SK-N-SH treated with all-trans-retinoic acid at 6 μM for 48 hours (cell line): ENCODE measurements at places on chromosomes 2 and 18.

DNA sequence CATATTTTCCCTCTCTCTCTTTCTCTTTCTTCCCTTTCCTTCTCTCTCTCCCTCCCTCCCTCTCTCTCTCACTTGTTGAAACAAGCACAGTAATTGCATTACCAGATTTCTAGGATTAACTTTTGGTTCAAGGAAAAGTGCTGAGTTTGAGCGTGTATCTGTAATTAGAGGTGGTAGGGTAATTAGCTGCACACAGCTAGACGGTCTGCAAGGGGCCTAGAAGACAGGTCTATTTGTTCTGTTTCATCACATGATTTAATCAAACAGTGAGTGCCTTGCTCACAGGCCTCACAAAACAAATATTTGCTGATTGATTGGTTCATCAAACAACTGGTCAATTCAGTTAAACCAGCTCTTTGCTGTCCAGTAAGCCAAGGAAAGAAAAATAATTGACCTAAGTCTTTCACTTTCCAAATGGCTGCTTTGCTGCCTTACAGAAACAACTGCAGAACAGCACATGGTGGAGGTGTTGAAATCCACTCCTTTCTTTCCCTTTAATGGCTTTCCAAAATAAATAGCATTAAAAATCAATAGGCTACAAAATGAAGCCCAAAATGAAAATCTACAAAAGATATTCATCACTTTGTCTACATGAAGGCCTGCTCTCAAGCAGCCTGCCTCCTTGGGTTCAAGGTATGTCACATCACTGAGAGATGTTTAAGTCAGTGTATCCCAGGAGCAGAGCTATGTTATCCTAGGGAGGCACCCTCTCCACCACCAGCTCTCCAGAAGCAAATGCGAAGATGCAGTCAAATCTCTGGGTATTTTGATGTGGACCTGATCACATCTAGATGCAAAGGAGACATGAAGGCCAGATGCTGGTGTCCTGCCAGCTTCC lies 264.4 kb upstream of the SIX2 start:
- no peak for ATAC-seq

- no peak for ATAC-seq
These were observed at the start of gene OTOS for GRCh38 chr2:240140511-240140910. Gene OTOS, minus strand, starts transcription at chr2:240140658. Its CDS starts 332 bp downstream, at chr2:240140326.

DNA sequence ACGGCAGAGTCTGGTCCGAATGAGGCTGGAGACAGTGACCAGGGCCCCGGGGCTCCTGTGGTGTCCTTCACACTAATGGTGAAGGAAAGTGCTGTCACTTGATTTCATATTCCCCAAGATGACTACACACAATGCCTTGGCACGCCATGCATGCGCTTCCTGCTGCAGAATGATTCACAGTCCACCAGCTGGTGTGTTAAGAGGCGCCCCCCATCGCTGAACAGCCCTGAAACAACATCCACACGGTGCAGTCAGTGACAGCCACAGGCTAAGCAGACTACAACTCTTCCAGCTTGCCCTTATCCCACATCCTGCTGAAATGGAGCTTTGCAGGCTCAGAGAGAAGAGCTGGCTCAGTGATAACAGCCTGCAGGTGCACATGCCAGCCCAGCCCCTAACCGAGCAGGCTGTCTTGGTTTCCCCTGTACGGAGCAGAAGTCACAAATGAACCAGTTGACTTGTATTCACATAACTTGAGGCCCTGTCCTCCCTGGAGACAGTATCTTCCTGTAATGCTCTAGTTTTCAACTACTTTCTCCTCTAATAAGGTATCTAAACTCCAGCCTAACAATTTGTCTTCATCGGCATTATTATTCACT lies 24.3 kb upstream of the CDH20 start:
- ATAC-seq = no peak

DNA sequence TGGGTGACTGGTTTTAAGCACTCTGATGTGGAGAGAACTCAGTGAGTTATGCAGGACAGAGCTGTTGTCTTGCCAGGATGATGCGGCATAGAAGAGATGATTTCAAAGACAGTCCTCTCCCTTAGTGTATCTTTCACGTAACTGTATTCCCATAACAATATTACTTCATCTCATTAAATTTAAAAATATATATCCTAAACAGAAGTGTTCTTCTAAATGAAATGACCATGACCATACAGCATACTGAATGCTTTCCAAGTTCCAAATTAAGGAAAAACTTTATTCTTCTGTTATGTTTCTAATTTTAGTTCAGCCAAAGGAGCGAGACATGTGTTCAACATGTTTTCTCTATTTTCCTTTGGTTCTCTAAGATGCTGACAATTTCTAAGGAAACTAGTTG lies 600.1 kb upstream of the FSHR start:
- ATAC-seq = no peak

DNA sequence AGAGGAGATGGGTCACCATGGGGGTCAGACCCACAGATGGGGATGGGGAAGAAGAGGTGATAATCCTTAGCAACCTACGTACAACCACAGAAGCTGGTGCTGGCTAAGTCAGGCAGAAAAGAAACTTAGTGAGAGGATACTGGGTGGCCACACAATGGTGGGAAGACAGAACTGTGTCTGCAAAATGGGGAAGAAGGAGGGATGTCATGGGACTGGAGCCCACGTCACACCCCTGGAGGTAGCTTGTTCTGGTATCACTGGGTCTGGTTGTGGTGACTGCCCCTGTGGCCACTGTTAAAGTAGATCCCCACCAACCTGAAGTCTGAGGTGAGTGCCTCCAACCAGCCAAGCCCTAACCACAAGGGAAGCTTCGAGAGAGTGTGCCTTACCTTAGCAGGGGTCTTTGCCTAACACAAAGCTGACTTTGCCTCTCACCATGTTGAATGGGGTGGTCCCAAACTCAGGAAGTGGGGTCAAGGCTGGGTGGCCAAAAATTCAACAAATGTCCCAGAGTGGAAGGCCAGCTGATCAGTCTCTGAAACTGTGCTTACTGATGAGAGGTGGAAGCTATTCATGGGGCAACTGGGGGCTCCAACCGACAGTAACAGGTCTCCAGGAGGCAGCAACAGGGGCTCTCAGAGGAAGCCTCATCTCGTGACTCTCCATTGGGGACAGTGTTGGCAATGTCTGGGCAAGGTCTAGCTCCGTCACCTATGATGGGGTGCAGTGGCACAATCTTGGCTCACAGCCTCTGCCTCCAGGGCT lies 64.8 kb upstream of the SLC1A4 start:
- no peak for ATAC-seq

GRCh38 chr2:64847930-64848329 lies 141.3 kb upstream of the SLC1A4 start:
- no peak for ATAC-seq

GRCh38 chr2:240959214-240959940 lies 39.0 kb upstream of the SNED1 start:
- ATAC-seq = no peak

- no peak for ATAC-seq
These were observed 550.7 kb downstream of the RNF144A start for GRCh38 chr2:7467782-7468447.

DNA sequence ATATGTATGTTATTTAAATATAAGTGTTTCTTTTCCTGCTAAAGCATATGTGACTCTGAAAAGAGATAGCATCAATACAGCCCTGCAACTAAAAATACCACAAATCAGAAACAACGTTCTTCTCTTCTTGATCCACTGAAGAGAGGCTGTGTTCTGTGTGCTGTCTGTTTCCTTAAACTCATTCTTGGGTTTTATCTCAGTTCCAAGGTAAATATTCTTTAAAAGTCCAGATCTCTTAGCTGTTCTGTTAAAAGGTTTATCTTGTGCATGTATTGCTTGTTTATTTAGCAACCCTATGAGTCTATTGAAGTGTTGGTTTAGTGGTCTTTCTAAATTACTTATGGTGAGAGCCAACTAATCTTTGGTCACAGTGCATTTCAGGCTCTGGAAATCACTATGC lies 173.3 kb upstream of the NT5C1B start:
- peak; percentile 89 for ATAC-seq

GRCh38 chr2:226828191-226828590 lies 7.7 kb upstream of the RHBDD1 start:
- no peak for ATAC-seq

DNA sequence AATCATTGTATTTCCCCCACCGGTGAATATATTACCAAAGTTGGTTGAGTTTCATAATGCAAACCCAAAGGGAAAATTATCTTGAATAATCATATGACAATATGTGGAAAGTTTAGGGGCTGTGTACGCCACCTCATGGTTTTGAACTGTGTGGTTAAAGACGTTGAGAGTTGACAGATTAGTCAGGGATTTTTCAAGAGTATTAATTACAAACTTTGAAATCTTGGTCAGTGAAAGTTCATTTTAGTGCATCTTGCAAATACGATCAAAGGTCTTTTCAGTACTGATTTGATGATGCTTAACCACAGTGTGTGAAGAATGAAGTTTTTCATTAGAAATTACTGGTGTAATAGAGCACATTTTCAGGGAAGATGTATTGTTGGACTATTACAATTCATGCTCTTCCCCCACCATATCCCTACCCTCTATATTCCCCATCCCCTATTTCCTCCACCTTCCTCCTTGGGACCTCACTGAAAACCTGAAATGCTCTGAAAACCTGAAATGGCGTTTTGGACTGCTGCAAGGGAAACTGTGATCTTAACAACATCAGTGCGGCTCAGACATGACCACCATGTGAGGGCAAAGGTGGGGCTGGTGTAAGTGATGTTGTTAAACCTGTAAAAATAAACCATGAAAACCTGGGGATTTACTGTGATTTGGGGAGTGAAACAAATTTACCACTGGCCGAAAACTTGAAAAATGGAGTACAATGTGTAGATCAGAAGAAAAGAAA lies 4.5 kb upstream of the BCL2L11 start:
- ATAC-seq = no peak

DNA sequence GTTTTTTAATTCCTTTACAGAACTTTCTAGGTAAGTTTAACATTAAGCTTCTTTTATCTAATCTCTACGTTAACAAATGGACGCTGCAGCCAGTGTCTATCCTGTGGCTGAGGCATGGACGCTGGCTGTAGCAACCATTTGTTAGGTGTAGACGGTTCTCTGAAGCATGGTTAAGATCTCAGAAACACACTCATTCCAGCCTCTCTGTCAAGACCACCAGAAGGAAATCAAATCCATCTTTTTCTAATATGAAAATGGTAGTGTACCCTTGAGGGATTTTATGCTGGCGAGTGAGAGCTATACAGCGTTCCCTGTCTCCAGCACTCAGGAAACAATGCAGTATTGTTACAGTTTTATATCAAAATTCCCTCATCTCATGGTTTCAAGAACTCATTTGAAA lies 78.0 kb downstream of the DTNB start:
- ATAC-seq = no peak

DNA sequence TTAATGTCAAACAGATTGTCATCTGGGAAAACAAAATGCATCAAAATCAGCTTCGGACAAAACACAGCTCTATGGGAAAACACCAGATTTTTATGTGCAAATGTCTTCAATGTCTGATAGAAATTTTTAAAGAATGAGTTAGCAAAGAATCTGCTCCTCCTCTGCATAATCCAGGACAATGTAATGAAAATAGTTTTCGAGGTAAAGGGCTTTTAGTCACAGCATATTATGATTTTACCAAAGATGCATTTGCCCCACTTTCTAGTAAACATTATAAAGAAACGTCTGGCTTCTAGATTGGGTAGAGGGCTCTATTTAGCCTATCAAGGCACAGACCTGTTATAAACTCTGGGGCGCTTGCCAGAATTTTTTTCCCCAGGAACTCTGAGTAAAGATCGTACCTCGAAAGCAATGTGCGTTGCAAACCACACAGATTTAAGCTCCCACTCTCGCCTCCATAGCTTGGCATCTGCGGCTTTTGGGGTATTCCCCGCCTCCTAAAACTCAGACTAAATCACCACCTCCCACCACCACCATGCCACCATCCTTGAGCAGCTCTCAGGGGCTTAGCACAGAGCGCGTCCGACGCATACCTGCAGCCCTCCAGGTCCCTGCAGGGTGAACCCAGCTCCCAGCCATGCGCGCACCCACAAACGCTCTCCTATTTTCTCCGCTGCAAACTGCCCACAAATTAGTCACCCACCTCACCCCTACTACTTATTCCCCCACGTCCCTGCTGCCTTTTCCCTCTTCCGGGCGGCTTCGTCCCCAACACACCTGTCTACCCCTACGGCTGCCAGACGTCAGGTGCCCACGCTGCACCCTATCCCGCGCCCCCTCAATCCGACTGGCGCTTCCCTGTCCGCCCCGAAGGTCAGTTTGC lies 829 bp downstream of the ACVR1C start:
- peak; percentile 18; the same call in 2 of the 3 replicates for ATAC-seq

DNA sequence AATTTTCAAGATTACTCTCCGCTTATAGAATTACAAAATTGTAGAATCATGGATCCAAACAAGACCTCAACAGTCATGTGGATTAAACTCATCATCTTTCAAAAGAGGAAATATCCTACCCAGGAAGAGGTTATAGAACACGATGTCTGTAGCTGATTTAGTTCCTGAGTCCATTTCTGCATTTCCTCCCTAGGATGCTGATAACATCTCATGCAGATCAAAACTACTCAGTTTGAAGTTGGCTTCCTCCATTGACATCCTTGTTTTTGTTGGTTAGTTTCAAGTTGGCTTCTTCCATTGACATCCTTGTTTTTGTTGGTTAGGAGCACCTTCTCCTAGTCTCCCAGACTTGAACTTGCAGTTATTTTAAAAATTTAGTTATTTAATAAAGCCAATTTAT lies 147.5 kb downstream of the PARD3B start:
- ATAC-seq = no peak

DNA sequence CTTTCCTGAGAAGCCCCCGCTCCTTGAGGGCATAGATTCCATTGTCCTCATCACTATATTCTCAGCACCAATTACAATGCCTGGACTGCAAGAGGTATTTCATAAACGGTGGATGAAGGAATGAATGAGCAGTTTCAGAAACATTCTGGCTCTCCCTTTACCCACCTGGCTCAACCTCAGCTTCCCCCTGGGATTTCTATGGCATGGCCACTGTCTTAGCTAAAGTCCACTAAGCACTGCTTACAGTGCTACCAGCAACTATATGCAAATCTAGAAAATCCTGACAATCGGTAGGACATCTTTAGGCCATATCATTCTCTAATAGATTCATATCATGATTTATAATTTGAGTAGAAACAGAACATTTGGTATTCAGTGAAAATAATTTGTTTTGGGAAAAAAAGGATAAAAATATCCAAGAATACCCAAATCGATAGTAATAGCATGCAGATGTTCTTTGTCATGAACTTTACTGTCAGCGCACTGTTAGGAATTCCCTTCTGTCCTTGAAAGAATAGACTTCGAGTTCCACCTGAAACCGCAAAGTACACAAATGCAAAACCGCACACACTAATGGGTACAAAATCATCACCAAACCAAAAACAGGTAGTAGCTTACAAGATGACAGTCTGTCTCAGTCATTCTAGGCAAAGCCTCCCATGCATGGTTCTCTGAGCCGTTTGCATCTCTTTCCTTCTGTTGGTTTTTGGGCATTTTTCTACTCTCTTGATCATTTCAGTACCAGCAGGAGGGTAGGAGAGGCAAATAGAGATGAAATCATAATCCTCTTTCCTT lies 303.6 kb upstream of the ID2 start:
- no peak for ATAC-seq

- ATAC-seq = no peak
These were observed 448.6 kb downstream of the BCL11A start for GRCh38 chr2:60104514-60105505.

- ATAC-seq = no peak
These were observed 40.4 kb upstream of the ATIC start for GRCh38 chr2:215271446-215271845.

GRCh38 chr2:56369316-56369715 lies 185.5 kb downstream of the CCDC85A start:
- peak; percentile 71 for ATAC-seq
